ENCODE measurements at places on chromosomes 11 and 22.

DNA sequence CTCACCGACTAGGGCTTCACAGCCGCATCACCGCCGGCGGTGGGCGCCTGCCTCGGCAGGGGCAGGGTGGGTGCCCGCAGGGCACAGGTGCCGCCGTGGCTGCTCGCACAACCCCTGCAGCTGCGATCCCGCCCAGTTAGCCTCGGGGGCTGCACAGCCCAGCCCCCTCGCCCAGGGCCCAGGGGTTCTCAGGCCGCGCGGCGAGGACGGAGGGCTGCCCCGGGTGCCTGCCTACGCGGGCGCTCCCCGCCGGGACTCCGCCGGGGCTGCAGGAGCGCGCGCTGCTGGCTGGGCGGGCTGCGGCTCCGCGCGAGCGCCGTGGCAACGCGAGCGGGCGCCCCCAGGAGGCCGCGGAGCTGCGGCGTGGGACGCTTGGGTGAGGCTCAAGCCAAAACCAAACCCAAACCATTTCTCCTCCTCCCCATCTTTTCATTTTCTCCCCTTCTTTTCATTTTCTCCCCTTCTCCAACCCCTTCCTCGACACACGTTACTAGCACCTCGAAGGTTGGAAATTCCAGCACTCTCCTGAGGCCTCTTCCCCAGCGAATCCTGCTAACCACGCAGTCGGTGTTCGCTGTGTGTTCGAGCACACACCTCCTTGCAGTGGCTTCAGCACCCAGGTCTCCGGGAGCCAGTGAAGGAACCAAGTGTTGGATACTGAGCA, at the start of gene MICAL3:
Gene MICAL3, minus strand, starts transcription at position 286 of the 664 bp plus-strand sequence. CDS start 117,749 bp downstream, outside the sequence.
- DNase-seq = peak; percentile 63

DNA sequence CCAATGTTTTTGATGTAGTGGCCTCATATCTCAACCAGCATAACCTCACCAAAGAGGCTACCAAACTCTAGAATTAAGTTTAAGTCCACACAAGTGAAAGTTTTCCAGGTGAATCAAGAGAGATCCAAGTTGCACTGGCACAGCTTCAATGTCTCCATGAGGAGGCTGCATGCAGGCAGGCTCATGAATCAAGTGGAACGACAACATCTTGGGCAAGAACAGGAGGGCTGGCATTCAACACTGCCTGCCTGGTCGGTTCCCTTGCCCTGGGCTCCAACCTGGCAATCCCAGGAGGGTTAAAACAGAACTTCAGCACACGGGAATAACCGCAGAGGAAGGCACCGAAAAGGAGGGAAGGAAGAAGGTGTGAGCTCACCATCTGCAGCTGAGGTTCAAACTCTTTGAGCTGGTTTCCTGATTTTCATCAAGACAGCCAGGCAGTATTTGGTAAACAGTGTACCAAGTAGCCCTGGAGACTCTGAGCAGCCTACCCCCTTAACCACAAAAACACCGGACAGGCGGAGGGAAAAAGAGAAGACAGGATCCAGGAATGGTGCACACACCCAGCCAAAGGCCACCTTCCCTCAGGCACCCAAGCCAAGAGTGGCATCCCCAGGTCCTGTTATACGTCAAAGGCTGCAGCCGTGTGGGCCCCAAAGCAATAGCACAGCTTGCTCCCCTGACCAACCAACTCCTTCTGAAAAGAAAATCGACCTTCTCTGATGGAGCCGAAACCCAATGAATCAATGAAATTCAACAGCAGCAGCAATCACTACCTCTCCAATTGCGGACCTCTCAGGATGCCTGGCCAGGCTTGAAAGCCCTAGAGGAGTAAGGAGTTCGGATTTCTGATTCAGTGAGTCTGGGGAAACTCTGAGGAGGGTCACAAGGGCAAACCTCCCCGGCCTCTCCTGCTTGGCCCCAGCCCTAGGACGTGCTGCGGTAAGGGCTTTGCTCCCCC, 1.3 kb downstream of the PACSIN2 start:
- no peak for DNase-seq

DNA sequence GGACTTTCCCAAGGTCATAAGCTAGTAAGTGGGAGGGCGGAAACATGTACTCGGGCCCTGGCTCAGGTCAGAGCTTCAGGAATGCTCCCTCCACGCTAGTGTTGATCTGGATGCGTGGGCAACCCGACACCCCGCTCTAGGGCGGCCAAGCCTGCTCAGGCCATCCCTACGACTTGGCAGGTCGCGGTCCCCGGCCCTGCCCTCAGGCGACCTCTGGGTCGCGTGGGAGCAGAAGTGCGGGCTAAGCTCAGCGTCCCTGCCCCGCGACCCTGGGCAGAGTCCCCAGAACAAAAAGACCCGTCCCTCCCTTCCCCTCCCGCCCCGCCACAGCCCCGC, 781 bp upstream of the TEF start:
- DNase-seq = peak; percentile 67

- peak; percentile 52 for DNase-seq
Measured at GRCh38 chr11:130721736-130722135, 194.5 kb downstream of the SNX19 start.

DNA sequence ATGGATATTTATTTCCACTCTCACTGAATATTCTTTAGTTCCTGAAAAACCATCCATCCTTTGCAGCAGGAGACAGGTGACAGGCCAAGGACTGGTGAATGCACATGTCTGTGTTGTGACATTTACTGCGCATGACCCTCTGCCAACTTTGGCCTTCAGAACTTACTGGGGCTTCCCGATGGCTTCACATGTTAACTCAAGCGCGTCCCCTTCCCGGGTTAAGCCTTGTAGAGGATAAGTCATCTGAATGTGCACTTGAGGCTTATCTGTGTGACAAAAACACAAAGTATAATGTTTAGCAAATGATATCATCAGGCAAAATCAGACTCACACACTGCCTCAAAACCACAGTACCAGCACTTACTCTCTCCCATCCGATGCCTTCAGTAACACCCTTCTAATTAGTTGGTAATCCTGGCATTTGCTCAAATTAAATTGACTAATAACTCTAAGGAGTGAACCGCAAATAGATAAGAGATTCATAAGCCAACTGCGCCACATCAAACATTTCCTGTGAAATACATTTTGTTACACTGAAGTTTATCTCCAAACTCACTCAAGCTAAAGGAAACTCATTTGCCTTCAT, 286.4 kb downstream of the CADM1 start:
- DNase-seq = no peak

DNA sequence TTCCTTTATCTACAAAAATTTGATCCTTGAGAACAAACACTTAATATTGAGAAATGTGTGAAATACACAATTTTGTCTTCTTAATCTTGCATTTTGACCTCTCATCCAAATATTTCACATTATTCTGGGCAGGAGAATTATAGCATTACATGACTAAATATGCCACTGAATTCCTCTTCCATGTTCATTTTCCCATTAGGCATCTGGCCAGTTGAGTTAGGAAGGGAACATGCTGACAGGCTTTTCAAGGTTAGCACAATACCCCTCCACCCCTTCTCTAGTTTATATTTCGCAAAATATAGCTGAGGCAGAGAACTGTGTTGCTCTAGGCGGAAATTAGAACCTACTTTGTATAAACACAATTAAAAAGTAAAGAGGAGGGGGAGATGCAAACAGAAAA, 271.7 kb upstream of the ZC3H12C start:
- peak; percentile 52 for DNase-seq

- DNase-seq = no peak
Measured at GRCh38 chr22:22408731-22409696, 99.5 kb downstream of the ZNF280B start.

DNA sequence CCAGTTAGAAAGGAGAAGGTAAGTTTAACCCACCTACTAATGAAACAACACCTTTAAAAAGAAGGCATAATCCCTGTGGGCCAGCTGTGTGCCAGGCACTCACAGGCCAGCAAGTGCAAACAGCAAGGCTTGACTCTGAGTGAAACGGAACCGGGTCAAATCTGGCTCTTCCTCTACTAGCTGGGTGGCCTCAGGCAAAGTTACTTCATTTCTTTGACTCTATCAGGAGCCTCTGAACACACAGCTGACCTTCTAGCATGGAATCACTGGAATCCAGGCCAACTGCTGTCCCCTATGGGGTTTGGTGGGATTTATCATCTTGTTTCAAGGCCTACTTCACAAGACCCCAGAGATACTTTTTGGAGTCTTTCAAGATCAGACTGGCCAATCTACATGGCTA, 3.3 kb downstream of the RAB38 start:
- no peak for DNase-seq

DNA sequence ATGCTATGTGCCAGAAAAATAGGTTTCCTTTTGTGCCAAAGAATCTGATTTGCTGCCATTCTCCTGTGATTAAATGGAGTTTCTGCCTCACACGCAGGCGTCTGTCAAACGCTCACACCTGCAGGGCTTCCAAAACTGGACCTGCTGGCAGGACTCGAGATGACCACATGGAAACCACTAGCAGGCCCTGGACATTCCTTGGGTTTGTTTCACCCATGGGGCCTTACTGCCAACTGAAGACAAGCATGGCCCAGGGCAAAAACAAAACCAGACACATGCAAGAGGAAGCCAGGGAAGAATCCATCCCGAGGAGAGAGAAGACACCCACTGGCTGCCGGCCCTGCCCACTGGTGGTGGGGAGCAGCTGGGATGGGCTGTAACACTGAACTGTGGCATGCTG, 55.9 kb upstream of the MN1 start:
- peak; percentile 32 for DNase-seq

DNA sequence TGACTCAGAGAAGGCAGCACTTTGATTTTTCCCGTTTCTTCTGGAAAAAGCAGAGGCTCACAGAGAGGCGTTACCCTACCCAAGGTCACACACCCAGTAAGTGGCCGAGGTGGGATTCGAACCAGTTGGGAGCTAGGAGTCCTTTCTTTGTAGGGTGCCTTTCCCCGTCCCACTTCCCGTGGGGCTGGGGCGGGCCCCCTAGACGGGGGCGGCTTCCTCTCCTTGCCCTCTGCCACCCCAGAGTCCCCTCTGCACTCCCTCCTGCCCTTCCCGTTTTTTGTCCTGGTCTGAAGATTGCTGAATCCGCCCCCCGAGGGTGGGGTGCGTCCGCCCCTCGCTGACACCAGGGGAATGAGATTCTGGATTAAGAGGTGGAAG, 747 bp downstream of the TPCN2 start:
- no peak for DNase-seq

DNA sequence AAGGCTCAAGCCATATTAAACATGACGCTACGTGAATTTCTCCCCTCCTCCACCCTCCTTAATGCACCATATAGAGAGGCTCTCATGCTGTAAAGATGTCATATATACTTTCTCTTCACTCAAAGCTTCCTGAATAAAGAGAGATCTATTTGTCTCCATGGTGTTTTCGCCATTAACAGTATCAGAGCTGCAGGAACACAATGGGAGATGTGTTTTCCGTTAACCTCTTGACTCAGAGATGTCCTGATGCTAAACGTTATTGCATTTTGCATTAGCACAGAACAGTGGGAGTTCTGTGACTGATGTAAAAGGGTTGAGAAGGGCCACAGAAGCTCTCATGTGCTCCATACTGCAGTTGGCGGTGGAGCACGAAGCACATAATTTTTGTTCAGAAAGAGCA, 25.7 kb upstream of the BLID start:
- DNase-seq = no peak

GRCh38 chr11:27720277-27720830, 20.1 kb upstream of the BDNF start:
- DNase-seq = peak; percentile 76

GRCh38 chr11:73578592-73579185, 19.2 kb downstream of the FAM168A start:
- DNase-seq = no peak

DNA sequence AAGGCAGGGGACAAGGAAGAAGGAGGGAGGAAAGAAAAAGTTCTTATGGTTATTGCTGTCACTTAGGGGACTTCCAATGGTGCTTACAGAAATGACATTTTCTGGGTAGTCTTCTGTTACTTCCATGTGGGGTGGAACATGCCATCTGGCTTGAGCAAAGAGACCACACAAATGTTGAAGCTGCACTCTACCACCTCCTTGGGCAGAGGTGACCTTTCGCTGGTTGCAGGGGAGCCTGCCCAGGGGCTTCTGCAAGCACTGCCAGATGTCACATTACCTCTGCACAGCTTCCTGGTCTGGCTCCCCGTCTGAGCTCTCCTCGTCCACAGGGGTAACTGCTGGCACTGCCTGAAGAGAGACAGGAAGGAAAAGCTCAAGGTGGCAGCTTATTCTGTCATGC, 32.6 kb upstream of the APOA1 start:
- DNase-seq = no peak

DNA sequence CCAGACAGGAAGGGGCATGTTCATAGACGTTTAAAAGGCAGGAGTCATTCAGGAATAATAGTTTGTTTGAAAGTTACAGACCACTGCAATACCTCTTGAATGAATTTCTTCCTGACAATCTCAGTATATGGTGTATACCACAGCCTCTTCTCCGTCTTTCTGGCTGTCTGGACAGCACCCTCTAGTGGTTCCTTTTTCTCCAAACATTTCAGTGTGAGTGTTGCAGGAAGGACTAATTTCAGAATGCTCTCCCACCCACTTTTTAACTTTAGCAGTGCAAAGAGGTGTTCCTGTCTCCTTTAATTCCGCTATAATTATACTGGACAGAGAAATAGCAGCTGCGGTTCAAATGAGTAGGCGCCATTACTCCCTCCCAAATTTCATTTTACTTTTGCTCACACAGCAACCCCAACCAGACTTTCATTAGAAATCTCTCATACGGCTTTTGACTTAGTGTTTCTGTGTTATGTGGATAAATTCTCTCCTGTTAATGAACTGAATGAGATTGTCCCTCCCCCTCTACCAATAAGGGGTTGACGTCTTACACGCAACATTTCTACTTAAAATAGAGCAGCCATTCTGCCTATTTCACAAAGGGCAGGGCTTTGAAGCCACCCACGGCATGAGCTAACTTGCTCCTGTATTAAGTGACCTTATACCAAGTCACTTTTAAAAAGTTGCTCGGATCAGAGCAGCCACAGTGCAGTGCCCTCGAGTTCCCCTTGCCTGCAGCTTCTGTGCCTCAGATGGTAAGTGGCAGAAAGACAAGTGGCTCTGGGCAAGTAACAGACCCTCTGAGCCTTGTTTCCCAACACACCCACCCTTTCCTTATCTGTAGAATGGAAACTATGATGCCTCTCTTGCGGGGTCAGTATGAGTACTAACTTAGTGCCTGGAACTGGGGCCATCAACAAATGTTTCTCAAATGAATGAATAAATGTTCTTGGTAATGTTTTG, 368.6 kb downstream of the OPCML start:
- DNase-seq = peak; percentile 47

- no peak for DNase-seq
Measured at GRCh38 chr11:117944554-117944953, 15.4 kb upstream of the TMPRSS13 start.

- no peak for DNase-seq
Measured at GRCh38 chr22:30718938-30719337, 24.3 kb downstream of the OSBP2 start.

DNA sequence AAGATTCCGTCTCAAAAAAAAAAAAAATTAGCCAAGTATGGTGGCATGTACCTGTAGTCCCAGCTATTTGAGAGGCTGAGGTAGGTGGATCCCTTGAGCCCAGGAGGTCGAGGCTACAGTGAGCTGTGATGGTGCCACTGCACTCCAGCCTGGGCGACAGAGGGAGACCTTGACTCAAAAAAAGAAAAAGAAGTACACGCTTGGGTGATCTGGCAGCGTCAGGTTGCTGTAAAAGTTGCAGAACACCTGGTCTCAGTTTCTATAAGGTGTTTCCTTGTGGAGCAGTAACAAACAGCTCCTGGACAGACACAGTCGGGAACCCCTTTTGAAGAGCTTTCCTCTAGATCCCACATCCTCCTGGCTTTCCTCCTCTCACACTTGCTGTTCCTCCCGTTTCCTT, 45.8 kb downstream of the SCGB1A1 start:
- no peak for DNase-seq

All from fibroblast of skin of right quadriceps (primary cell).